Nasal cavity respiratory epithelium epithelial cell of viscerocranial mucosa (primary cell): ENCODE measurements at places on chromosomes 3 and 15. TPM values are rescaled to one million over a fixed set of nuclear protein-coding genes. Genes with fewer than 3 reads are reported as not detected.

TRH gene
- not detected in 2 replicates for total RNA-seq

IL12A gene
- 0.43 and 0.68 TPM in 2 replicates for total RNA-seq

DPP8 gene
- total RNA-seq, result 42.0 and 50.5 TPM in 2 replicates

CAMP gene
- 1.2 and 3.1 TPM in 2 replicates for total RNA-seq

CLDN11 gene
- 0.34 and 0.43 TPM in 2 replicates for total RNA-seq

NAALADL2 gene
- 0.34 and 2.3 TPM in 2 replicates for total RNA-seq

OR5H14 gene
- total RNA-seq, result not detected in 2 replicates

AZI2 gene
- 109 and 183 TPM in 2 replicates for total RNA-seq

PIERCE2 gene
- 1.4 and 2.1 TPM in 2 replicates for total RNA-seq
